ENCODE measurements at places on chromosomes 4 and X.

- no peak overlapping the region for H3K27ac ChIP-seq
- H3K27me3 ChIP-seq = no peaks in the 10 kb centered on the region
- H3K4me1 ChIP-seq = no peaks in the 10 kb centered on the region
- DNase-seq = no peak
- H3K4me3 ChIP-seq = no peak overlapping the region
Observed at GRCh38 chr4:3716631-3717235, 49.5 kb upstream of the ADRA2C start.

DNA sequence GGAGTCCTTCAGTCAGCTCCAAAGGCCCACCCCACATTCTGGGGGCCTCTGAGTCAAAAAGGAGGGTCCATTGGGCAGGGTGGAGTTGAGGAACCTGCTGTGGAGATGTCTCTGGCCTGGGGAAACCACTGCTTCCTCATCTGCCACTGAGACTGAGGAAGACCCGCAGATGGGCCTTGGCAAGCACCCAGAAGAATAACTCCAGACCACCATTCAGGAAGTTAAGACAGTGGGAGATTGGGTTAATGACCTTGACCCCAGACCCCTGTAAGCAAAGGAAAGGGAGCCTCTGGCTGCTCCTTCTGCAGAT is 8.1 kb upstream of the HSD17B10 start:
- no peak for DNase-seq
- H3K36me3 ChIP-seq = no peaks in the 10 kb centered on the region
- peak overlapping the region; percentile 42 for H3K4me3 ChIP-seq
- peaks cover 29% of the 10 kb centered on the region for H3K4me1 ChIP-seq
- no peaks in the 10 kb centered on the region for H3K27me3 ChIP-seq

DNA sequence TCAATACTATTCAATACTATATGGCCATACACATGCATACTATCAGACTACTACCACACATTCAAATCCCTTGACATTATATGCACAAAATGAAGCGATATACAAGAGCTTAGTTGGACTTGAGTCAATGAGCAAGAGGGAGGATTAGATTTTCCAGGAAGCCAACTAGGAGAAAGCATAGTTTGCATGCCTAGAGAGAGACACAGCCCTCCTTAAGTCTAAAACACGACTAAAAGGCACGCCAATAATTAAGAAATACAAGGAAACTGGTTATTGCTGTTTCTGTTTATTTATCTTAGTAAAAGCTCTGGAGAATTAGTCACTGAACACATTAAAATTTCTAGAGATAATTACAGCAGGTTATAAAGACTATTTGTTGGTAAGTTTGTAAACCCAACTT is 21.8 kb downstream of the MBNL3 start:
- no peak for DNase-seq
- no peaks in the 10 kb centered on the region for H3K36me3 ChIP-seq
- no peak overlapping the region for H3K27ac ChIP-seq
- no peak overlapping the region for H3K4me3 ChIP-seq

- no peak for DNase-seq
- H3K36me3 ChIP-seq = no peaks in the 10 kb centered on the region
- no peak overlapping the region for H3K27ac ChIP-seq
- H3K4me3 ChIP-seq = no peak overlapping the region
- no peaks in the 10 kb centered on the region for H3K27me3 ChIP-seq
Observed at GRCh38 chr4:188701952-188702351, 562.7 kb downstream of the TRIML1 start.

DNA sequence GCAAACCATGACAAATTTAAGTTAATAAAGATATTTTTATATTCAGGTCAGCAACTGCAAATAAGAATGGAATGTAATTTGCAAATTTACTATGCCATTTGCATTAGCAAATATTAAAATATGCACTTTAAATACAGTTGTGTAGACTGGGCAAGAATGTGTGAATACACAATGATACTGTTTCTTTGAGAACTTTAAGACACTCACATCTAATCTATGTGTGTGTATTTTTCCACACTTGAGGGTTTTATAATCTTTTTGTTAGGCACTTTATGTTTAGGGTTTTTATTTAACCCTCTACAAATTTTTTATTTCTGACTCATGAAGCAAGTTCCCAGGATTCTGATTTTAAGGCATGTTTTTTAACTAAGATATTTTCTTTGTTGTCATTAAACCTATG is 23.9 kb upstream of the NDNF start:
- no peaks in the 10 kb centered on the region for H3K27me3 ChIP-seq
- H3K27ac ChIP-seq = no peak overlapping the region
- H3K4me1 ChIP-seq = no peaks in the 10 kb centered on the region
- no peak for DNase-seq
- no peak overlapping the region for H3K4me3 ChIP-seq

GRCh38 chrX:14832151-14832550 is 40.7 kb downstream of the FANCB start:
- no peaks in the 10 kb centered on the region for H3K36me3 ChIP-seq
- no peak overlapping the region for H3K4me3 ChIP-seq
- H3K27ac ChIP-seq = no peak overlapping the region
- DNase-seq = no peak
- no peaks in the 10 kb centered on the region for H3K27me3 ChIP-seq
- H3K4me1 ChIP-seq = no peaks in the 10 kb centered on the region

DNA sequence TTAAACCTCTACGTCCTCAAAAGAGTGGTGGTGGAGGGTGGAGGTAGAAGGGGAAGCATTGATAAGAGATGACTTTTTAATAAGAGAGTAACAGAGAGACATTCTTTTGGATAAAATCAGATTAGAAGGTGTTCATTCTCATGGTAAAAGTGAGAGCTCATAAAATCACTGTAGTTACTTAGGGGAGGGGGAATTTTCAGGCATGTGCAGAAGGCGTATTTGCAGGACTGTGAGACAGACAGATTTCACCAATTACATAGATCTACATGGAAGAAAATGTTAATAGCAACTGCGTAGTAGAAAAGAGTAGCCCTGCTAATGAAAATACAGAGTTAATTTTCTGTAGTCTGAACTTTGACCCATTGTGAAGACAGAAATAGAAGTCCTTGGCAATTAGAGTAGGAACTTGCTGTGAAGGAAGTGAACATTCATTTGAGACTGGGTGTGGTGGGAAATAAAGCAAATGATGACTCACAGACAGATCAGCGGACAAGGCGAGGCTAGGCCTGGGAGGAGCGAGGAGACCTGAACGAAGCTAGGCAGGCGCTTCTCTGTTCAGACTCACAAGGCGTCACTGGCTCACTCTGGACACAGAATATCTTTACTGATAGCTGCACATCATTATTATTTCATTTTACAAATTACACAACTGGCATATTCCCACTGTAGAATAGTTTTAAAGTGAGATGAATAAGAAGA is 57.2 kb upstream of the FAM9C start:
- H3K27ac ChIP-seq = peak overlapping the region; percentile 52
- H3K4me3 ChIP-seq = no peak overlapping the region
- H3K36me3 ChIP-seq = no peaks in the 10 kb centered on the region
- DNase-seq = no peak

DNA sequence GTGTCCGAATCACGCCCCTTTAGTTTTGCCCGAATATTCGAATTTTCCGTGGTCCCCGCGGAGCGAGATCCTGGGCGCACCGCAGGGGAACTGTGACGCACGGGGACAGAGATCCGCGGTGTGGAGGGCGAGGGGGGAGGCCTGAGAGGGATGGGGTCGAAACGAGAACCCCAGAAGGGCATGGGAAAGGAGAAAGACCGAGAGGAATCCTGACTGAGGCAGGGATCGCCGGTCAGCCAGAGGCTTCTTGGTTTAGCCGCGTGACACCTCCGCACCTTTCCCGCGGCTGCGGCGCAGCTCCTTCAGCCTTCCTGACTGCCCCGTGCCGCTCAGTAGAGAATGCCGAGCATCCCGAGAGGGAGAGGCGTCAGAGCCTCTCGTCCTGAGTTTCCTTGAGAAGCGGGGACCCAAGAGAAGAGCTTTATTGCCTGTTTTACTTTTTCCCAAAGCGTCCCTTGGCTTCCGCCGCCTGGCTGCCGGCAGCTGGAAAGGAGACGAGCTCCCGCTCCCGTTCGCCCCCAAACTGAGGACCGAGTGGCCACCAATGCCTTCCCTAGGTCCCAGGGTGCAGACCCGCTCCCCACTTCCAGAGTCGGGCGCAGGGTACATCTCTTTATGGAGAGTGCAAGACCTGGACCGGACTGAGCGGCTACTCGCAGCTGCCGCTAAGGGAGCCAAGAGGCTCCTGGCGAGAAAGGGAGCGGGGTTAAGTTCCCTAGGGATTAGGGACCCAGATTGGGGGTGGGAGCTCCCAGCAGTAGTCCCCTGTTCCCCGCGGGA is 911 bp upstream of the GPR50 start:
- H3K4me1 ChIP-seq = no peaks in the 10 kb centered on the region
- no peak overlapping the region for H3K27ac ChIP-seq
- H3K4me3 ChIP-seq = no peak overlapping the region
- no peaks in the 10 kb centered on the region for H3K36me3 ChIP-seq

- H3K4me3 ChIP-seq = no peak overlapping the region
- no peak for DNase-seq
- H3K4me1 ChIP-seq = no peaks in the 10 kb centered on the region
- no peaks in the 10 kb centered on the region for H3K27me3 ChIP-seq
- no peak overlapping the region for H3K27ac ChIP-seq
Observed at GRCh38 chr4:100591161-100591876, 73.5 kb upstream of the EMCN start.

DNA sequence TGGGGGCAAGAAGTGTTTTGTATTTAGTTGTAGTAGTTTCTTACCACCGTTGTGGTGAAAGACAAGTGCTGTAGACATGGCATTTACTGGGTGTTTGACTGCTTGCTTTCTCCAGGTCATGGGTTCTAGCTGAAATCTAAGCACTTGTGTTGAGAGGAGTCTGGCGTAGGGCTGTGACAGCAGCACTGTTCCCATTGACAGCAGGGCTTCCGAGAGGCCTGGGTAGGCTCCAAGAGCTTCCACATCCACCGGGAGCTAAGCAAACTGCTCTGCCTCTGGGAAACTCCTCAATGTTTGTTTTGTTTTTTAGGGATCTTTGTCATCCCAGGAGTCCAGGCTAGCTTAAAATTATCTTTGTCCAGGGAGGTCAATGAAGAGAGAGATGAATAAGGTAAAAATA is 44.3 kb downstream of the BMPR1B start:
- no peaks in the 10 kb centered on the region for H3K36me3 ChIP-seq
- H3K4me1 ChIP-seq = no peaks in the 10 kb centered on the region
- no peak overlapping the region for H3K27ac ChIP-seq

- no peaks in the 10 kb centered on the region for H3K27me3 ChIP-seq
- H3K27ac ChIP-seq = no peak overlapping the region
- H3K4me1 ChIP-seq = no peaks in the 10 kb centered on the region
- no peak for DNase-seq
Observed at GRCh38 chr4:96390404-96390803, 550.5 kb downstream of the PDHA2 start.

DNA sequence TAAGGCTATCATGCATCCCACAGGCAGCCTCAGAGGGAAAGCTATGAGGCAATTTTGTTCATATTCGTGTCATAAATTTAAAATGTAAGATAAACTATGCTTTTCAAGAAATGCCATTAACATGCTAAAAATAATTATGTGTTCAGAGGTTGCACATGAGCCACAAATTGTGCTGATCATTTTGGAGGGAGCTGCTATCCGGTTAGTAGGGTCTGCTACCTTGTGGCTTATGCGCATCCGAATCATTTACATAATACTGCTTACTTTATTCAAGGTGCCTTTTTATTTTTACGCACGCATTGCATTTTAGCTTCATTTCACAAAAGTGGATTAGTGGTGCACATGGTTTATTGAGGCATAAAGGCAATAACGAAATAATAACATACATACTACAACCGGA is 76.4 kb upstream of the WWC2 start:
- H3K4me1 ChIP-seq = no peaks in the 10 kb centered on the region
- H3K27ac ChIP-seq = no peak overlapping the region
- no peak for DNase-seq
- no peak overlapping the region for H3K4me3 ChIP-seq
- H3K36me3 ChIP-seq = no peaks in the 10 kb centered on the region

DNA sequence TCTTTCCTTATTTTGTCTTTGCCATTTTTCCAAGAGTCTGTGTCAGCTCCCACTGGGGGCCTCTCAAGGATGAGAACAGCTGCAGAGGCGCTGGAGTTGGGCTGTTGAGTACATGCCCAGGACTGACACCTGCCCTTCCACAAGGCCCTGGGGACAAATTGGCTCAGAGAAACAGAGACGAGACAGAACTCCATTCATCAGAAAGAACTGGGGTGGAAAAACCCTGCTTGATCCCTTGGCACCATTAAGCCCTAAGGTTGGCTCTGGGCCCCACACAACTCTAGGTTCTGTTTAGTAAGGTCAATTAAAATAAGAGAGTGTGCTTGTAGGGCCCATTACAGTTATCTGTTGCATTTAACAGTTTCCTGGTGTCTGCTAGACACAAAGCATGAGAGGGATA is 63.6 kb downstream of the DCX start:
- H3K27me3 ChIP-seq = no peaks in the 10 kb centered on the region
- H3K36me3 ChIP-seq = no peaks in the 10 kb centered on the region
- DNase-seq = no peak
- peaks cover 5% of the 10 kb centered on the region for H3K4me1 ChIP-seq
- H3K27ac ChIP-seq = no peak overlapping the region

- no peaks in the 10 kb centered on the region for H3K4me1 ChIP-seq
- H3K4me3 ChIP-seq = no peak overlapping the region
- H3K27ac ChIP-seq = no peak overlapping the region
- DNase-seq = no peak
Observed at GRCh38 chr4:175447016-175447415, 365.0 kb downstream of the GPM6A start.

DNA sequence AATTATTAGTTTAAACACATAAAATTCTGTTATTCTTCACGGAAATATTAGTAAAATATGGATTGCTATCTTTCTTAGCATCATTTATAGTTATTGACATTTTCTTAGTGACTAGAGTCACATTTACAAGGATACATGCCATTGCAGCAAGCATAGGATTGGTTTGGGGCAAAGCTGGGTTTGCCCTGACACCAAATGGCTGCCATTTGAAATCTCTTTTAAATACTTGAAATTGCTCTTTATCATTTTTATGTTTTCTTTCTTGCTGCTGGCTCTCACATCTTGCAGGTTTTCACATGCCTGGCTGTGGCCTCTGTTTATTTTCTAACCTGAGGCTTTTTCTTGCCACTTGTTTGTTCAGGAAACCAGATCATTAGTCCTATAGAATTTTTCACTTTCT is 39.9 kb downstream of the EGF start:
- no peaks in the 10 kb centered on the region for H3K4me1 ChIP-seq
- no peak overlapping the region for H3K27ac ChIP-seq
- no peaks in the 10 kb centered on the region for H3K36me3 ChIP-seq
- no peak overlapping the region for H3K4me3 ChIP-seq
- no peak for DNase-seq

DNA sequence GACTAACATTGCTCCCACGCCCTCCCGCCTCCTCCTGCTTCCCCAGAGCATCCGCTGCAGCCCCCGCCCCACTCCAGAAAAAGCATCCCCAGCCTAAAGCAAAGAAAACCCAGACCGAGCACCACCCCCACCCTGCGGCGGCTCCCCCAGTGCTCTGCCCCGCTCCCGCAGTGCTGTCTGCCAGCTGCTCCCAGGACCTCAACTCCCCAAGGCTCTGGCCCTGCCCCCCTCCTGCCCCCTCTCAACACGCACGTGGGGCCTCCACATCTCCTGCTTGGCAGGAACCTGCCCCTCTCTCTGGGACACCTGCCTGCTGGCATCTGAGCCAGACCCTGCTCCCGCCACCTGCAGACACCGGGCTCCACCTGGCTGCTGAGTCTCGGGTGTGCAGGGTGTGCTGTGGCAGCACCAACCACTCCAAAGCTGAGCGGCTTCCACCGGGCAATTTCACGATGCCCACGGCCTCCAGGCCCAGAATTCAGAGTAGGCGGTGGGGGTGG is 79.4 kb downstream of the FAM53A start:
- H3K4me3 ChIP-seq = peak overlapping the region; percentile 26
- H3K4me1 ChIP-seq = peaks cover 15% of the 10 kb centered on the region
- H3K27me3 ChIP-seq = no peaks in the 10 kb centered on the region
- no peak for DNase-seq
